ENCODE measurements at places on chromosomes 6 and 20. TPM values are rescaled to one million over a fixed set of nuclear protein-coding genes. Genes with fewer than 3 reads are reported as not detected.
A peak's percentile ranks its signal among the peaks of the same experiment; 100 is the strongest.

DNA sequence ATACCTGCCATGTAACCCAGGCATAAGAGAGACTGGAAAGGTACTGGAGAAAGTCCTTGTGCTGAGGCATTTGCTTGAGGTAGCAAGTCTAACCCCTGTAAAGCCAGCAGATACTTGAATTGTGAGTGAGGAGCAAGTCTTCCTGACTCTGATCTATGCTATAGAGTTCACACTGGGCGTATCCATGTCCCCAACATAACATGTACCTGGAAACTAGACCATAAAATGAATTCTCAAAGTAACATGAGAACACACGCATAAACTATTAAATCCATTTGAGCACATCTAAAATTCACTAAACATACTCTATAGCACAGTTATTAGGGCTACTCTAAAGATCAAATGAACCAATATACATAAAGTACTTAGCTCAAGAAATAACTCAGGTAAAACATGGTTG is 2.0 kb downstream of the NHSL1 start:
- H3K4me1 ChIP-seq, result no peaks in the 10 kb centered on the region
- peaks cover 12% of the 10 kb centered on the region for H3K36me3 ChIP-seq
- H3K4me3 ChIP-seq, result no peak overlapping the region
- H3K27me3 ChIP-seq, result no peaks in the 10 kb centered on the region
- H3K27ac ChIP-seq, result no peak overlapping the region

The GZF1 gene
- 22.0 TPM for total RNA-seq

- H3K27ac ChIP-seq, result no peak overlapping the region
- H3K36me3 ChIP-seq, result no peaks in the 10 kb centered on the region
These were observed 9.8 kb upstream of the CBFA2T2 start for GRCh38 chr20:33480048-33480447.

GRCh38 chr6:57177545-57178265 is 5.6 kb downstream of the BAG2 start:
- H3K4me1 ChIP-seq, result 0 out of 2 replicates have a peak, but pooled peaks cover 10% of the 10 kb centered on the region
- H3K4me3 ChIP-seq, result no peak overlapping the region
- H3K27me3 ChIP-seq, result no peaks in the 10 kb centered on the region
- no peak for DNase-seq
- peaks cover 87% of the 10 kb centered on the region for H3K36me3 ChIP-seq

DNA sequence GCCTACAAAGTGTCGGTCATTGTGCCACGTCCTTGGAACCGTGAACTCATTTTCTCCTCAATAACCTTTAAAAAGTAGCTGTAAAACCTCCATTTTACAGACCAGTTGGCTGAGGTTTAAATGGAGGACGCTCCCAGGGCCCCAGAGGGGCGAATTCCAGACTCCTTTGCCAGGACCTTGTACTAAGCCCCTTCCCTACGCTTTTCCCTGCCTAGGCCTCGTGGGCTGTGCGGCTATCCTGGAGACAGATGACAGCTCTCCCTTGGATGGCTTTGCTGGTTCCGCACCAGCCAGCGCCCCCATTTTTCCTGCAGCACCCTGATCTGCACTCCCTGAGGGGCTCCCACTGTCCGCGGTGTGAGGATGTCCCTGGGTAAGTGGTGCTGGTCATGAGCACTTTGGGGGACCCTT is 12.1 kb upstream of the SNHG17 start:
- peaks cover 53% of the 10 kb centered on the region for H3K4me1 ChIP-seq
- DNase-seq, result no peak
- peak overlapping the region; percentile 62 for H3K4me3 ChIP-seq
- H3K36me3 ChIP-seq, result peaks cover 16% of the 10 kb centered on the region
- H3K27ac ChIP-seq, result peak overlapping the region; percentile 77

All from SJSA1 (cell line).